H1 (cell line): ENCODE measurements at places on chromosomes 12 and 14.

GRCh38 chr12:117114784-117115183 is 15.6 kb upstream of the TESC start:
- no peak for DNase-seq

DNA sequence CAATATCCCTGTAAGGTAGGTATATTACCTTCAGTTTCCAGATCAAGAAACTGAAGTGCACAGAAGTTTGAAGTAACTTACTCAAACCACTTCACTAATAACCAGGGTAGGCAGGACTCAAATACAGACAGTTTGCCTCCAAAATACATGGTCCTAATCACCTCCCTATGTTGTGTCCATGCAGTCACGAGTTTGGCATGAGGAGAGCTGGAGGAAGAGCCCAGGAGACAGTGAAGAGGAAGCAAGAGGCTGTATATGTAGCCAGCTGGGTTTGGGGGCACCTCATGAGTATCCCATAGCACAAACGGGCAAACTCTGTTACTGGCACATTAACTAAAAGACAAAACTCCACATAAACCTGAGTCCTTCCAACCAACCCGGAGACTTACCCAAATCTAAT is 79.2 kb downstream of the DUSP16 start:
- no peak for DNase-seq

DNA sequence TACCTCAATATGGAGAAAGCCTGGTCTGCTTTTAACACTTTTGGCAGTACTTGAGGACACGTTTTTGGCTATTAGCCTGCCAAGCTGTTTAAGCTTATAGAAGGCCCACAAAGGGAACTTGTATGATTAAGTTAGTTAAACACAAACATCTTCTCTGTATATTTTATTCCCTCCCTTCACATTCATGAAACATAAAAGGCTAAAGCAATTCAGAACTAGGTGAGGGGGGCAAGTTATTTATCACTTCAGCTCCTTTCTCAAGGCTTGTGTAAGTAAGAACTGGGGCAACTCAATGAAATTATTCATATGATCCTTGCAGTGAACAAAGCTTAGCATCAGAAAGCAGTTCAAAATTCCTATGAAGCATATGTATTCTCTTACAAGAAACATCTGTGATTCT is 7.5 kb downstream of the PRICKLE1 start:
- DNase-seq = no peak

GRCh38 chr14:69501423-69501838 is 16.9 kb downstream of the PLEKHD1 start:
- no peak for DNase-seq

DNA sequence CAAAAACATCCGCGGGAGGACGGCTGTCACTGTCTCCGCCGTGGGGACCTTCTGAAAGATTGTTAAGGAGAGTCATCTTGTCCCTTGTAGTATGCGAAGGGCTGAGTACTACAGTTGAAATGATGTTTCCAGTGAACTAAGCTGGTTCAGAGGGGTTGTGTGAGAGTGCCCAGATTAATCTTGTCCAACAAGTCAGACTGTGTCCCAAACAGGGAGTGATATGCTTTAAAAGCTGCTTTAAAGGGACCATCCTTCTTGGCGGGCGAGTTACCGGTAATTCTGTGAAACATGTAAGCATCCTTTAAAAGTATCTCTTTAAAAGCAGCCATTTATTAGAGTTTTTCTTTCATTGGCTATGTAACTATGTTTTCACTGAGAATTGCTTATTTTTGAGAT is 1.1 kb downstream of the WDR20 start:
- no peak for DNase-seq

- no peak for DNase-seq
Observed at GRCh38 chr12:102513272-102513671, 32.9 kb upstream of the IGF1 start.

DNA sequence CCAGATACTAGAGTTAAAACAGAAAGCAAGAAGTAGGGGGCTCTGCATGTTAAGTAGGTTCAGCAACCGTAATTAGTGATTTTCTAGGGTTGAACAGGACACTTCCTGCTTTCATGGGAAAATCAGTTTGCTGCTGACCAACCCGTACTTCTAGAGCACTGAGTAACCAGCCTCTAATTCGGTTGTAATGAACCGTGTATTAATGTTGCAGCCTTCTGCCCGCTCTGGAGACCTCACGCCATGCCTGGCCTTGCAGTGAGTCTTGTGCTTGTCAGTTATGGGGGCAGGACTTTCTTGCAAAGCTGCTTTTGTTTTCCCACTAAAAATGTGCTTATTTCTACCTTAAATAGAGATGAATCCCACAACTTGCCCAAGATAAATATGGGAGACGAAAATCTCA is 89.6 kb downstream of the TMEM132C start:
- no peak for DNase-seq

DNA sequence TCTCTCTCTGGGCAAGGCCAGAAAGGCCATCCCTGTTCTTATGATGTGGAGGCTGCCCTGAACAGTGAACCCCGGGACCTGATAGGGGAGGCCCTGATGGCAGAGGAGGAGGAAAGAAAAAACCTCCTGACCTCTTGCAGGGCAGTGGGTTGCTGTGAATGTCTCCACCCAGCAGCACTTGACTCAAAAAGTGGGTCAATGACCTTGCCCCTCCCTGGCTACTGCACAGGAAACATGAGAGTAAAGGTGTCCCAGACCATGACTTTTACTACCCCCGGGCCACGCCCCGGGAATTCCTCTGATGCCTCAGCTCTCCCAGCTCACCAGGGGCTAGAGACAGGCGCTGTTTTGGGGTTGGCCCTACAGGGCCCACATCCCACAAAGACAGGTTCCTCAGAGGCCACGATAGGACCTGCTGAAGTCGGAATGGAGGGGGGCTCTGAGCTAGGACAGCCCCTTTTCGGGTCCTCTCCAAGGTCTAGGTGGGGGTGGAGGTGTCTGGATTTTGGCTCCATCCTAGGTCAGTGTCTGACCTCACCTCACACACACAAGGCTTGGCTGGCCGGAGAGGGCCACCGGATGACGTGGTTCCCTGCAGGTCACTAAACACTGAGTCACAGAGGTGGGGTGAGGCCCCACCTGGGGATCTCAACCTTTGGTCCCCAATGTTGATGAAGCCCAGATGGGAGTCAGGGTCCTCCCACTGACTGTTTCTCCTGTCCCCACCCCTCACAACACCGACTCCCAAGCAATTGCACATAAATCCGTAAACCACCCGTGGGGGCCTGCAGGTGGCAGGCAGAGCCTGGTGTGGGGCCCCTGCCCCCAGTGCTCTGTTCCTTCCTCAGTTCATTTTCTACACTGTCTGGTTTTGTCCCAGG is 1.6 kb downstream of the RHOF start:
- no peak for DNase-seq

DNA sequence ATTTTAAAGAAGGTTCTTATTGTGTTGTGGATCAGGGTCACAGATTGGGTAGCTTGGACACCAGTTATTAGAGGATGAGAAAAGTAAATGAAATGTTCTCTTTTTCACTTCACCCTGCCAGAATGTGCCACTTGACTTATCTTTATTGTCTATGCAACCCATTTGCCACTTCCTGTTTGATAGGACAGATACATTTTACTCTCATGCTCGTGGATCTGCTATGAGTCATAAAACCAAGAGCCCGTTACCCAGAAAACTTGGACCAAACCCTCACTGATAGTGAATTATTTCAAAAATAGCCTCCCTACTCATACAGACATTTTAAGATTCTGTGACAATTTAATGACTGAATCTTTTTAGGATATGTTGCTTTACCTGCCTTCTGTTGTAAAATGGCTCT is 1.8 kb downstream of the ISCA2 start:
- no peak for DNase-seq

GRCh38 chr12:97047361-97047760 is 140.3 kb downstream of the NEDD1 start:
- DNase-seq = no peak

- DNase-seq = no peak
Observed at GRCh38 chr12:49924628-49925246, 21.0 kb upstream of the FAIM2 start.

- DNase-seq = no peak
Observed at GRCh38 chr14:65462411-65462810, 49.9 kb downstream of the FUT8 start.

GRCh38 chr14:103112400-103113243 is 10.6 kb upstream of the TNFAIP2 start:
- DNase-seq = no peak

- DNase-seq = no peak
Observed at GRCh38 chr12:64010069-64010686, 165.7 kb downstream of the SRGAP1 start.

DNA sequence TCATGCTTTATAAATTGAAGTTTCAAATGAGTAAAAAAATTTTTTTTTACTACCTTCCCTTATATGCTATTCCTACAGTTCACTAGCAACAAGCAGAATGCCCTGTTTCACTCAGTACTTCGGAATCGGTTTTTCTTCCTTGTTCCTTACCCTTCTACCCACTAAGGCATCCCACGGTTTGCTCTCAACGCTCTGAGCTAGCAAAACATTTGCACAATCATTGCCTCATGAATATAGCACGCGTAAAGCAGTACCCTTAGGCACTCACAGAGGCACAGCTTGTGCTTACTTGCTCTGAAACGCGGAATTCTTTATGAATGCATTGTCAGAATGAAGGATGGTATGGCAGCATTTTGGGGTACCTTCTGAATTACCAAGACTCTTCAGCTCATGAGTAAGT is 45.0 kb downstream of the PPP1R13B start:
- no peak for DNase-seq

DNA sequence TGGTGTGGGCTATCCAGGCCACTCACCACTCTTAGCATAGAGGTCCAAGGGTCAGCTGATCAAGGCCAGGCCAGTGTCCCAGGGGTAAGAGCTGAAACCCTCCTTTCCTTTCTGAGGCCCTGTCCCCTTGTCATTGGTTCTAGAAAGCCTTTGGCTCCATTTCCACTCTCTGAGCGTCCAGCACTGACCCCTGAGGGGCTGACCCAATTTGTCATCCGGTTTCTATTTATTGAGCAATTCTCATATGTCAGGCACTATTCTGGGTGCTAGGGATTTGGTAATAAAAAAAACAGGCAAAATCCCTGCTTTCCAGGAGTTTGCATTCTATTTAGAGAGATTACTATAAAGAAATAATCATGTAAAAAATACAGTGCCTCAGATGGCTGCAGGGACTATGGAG is 3.4 kb downstream of the KRT77 start:
- no peak for DNase-seq

DNA sequence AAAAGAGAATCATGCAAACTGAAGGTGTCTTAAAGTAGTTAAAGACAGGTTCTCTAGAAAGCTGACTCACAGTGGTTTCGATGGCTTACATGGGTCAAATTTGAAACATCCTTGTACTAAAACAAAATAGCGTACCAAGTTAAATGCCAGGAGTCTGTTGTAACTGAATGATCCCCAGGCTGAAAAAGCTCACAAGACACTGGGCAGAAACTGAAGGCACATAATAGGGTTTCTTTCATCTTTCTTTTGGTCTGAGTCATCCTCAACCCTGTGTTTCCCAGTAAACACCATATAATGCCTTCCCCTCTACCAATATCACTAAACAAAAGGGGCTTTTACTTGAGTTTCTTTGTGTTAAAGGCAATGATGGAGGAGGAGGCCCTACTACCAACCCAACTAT is 12.8 kb downstream of the ZFYVE1 start:
- no peak for DNase-seq

DNA sequence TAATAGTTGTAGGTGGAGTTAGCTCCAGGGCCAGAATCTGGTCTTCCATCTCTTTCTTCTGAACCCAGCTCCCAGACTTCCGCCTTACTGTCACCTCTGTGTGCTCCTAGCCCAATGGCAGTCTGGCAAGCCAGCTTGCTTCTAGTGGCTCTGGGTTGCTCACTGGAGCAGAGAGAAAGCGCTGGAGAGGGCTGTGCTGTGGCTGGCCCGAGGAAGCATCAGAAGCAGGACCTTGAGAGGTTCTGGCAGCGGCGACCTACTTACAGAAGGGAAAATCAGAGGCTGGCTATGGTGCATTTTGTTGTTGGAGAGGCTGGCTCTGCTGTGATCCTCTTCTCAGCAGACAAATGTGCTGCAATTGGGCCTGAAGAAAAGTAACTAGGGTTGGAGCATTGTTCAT is 28.6 kb downstream of the KCNA5 start:
- DNase-seq = no peak

- DNase-seq = no peak
Observed at GRCh38 chr14:104795781-104796686, 486 bp upstream of the AKT1 start.

GRCh38 chr14:71753126-71753830 is 179.0 kb upstream of the RGS6 start:
- DNase-seq = peak; percentile 81

- no peak for DNase-seq
Observed at GRCh38 chr12:131035245-131035681, 81.6 kb downstream of the ADGRD1 start.

- DNase-seq = no peak
Observed at GRCh38 chr12:74922117-74922516, 287.5 kb downstream of the KCNC2 start.

- DNase-seq = no peak
Observed at GRCh38 chr14:84825481-84826251, 704.3 kb upstream of the FLRT2 start.

GRCh38 chr14:98606041-98606640 is 665.9 kb downstream of the BCL11B start:
- DNase-seq = no peak

- no peak for DNase-seq
Observed at GRCh38 chr12:98814254-98814653, 169.2 kb downstream of the APAF1 start.
